Stimulated activated CD8-positive, alpha-beta memory T cell treated with anti-CD3 and anti-CD28 coated beads, Interleukin-15, amount 100 ng/mL, for 24 hours (primary cell): ENCODE measurements at places on chromosomes 2 and 18.

- DNase-seq: no peak
These were observed 14.5 kb upstream of the ASPRV1 start for GRCh38 chr2:69975853-69976462.

DNA sequence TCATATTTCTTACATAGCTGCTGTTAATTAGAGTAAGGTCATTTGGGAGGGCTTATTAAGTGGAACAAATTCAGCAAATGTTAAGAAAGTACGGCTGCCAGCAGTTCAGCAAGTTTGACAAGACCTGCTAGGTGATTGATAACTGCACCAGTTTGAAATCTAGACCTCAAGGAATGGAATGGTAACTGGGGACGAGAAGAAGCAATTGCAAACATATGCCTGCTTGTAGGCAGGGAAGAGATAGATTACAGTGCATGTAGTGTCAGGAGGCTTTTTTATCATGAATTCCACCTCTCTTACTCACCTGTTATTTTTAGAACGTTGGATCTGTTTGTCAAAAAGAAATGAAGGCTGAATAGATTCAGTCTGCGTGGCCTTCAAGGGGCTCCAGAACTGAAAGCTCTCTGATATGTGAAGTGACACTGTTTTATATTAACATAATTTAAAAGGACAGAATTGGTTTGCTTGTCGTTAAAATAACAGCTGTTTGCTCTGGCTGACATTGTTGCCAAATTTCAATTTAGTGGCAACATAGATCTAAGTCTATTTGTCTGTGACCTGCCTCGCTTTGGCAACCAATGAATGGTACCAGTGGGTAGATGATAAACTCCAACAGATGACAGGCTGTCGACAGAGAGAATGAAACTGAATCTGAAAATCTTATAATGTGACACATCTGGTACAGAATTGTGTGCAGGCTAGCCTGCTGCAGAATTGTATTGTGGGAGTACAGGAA, 199.3 kb downstream of the ZNF407 start:
- no peak for DNase-seq

DNA sequence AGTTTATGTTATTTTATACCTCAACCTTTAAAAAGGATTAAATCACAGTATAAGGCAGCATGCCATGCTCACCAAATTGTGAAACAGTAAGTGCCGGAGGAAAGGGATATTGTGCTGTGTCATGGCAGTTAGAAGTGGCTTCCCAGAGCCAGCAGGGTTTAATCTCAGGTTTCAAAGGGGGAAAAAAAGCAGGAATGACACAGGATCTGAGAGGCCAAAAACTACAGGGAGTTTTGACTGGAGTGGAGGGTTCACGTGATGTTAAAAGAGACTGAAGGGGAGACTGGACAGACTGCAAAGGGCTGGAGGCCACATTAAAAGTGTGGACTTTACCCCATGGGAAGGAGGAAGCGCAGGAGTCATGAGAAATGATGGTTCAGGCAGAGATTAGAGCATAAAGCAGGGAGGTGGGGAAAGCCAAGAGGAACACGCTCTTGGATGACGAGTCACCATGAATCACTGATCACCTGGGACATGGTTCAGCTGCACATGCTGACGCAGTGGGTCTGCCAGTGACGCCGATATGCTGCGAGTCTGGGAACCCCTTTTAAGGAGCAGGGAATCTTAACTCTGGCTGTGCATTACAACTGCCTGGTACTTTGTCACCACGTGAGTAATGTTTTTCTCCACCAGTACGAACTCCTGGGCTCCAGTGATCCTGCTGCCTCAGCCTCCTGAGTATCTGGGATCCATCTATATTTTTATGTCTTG, 6.1 kb downstream of the CHMP1B start:
- no peak for DNase-seq

DNA sequence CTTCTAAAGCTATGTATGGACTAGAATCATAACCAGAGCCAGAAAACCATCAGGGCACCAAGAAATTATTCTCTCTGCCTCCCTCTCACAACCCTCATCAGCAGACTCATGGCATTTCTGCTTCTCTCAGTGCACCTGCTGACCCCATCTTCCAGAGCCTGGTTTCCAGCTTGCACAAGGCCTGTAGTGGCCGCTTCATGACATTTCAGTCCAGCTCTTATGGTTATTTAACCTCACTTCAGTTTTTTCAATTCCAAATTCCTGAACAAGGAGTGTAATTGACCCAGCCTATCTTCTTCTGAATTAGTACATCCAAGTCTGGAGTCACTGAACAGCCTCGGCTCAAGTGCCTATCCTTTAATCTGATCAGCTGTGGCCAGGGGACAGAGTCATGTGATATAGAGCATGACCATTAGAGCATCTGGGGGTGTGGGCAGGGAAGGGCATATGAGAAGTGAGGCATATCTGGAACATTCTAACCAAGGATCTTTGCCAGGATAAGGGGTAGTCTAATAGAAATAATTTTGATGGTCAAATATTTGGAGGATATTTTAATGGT, 97.2 kb upstream of the TMEM17 start:
- no peak for DNase-seq

DNA sequence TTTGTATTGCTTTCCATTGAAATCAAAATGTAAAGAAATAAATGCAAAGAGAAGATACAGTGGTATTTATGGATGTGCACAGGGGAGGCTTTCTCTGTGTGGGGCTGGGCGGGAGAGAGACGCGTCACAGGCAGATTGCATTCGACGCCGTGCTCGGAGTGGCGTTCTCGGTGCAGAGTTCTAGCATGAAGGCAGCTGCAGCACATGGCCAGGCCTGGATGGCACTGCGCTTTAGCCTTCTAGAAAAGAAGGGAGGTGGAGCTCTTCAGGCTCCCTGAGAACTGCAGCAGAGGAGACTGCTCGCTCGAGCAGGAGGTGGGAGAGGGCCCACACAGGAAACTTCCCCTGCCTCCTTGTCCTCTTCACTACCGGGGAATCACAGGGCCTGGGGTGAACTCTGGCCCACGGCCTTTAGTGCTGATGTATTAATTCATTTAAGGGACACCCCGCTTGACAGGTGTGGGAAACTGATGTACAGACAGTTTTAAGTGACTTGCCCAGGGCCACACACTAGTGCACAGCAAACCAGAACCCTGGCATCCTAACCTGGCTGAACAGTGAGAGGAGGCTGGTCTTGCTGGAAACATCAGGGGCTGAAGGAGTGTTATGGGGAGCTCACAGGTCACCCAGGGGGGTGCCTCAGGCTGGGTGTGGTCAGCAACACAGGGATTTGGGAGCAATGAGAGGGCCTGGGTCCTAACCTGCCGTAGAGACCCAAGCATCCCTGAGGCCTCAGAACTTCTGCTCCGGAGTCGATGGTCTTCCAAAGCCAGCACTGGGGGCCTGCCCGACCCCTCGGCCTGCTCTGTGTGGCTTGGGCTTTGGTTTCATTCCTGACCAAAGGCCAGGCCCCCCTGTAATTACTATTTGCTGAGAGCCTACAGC, 199.9 kb downstream of the HDAC4 start:
- DNase-seq: no peak

GRCh38 chr2:88452980-88453582, 588 bp upstream of the FOXI3 start:
- DNase-seq: no peak

DNA sequence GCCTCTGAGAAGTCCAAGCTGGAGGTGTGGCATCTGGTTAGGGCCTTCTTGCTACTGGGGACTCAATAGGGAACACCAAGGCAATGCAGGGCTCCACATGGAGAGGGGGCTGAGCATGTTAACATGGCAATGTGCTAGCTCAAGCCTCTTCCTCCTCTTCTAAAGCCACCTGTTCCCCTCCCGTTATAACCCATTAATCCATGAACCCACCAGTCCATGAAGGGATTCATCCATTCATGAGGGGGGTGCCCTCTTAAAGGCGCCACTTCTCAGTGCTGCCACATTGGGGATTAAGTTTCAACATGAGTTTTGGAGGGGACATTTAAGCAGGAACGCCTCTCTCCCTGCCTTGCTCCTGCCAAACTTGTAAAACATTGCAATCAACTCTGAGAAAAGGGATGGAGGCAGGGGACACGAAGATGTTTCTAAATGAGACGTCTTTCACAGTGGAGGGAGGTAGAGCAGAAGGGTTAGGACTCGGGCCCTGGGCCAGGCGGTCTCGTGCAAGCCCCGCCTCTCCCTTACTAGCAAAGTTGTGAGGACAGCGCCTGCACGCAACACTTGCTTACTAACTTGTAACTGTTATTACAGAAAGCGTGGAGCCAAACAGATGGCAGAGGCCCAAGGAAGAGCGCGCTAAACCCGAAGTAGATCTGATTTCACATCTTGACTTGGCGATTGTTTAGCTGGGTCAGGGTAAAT, 118.2 kb upstream of the ZNF516 start:
- DNase-seq: no peak

DNA sequence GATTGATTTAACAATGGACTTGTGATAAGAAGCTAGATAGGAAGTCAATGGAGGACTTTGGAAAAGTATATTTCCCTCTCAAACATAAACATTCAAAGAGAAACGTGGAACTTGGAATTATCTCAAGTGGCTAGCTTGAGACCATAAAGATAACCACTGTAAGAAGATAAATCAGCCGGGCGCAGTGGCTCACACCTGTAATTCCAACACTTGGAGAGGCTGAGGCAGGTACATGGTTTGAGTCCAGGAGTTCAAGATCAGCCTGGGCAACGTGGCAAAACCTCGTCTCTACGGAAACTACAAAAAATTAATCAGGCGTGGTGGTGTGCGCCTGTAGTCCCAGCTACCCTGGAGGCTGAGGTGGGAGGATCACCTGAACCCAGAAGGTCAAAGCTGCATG, 405.9 kb upstream of the ACVR2A start:
- no peak for DNase-seq

DNA sequence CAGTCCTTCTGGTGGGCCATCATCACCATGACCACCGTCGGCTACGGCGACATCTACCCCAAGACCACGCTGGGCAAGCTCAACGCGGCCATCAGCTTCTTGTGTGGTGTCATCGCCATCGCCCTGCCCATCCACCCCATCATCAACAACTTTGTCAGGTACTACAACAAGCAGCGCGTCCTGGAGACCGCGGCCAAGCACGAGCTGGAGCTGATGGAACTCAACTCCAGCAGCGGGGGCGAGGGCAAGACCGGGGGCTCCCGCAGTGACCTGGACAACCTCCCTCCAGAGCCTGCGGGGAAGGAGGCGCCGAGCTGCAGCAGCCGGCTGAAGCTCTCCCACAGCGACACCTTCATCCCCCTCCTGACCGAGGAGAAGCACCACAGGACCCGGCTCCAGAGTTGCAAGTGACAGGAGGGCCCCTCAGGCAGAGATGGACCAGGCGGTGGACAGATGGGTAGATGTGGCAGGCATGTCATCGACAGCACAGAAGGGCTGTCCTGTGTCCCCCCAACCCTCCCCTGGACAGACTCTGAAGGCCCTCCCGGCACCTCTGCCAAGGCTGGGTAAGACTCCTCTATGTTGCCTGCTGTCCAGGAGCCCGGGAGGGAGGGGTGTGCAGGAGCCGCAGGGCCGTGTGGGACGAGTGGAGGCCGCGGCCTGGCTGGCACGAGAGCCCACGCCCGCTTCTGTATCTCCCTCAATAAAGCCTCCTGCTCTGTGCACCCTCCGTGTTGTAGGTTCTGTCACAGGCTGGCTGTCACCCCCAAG, 2.0 kb downstream of the KCNF1 start:
- no peak for DNase-seq

- peak; percentile 9 for DNase-seq
These were observed at the start of gene CREG2 for GRCh38 chr2:101387151-101387834. CREG2 (minus strand) TSS chr2:101387503; CDS start chr2:101387457, 46 bp downstream.

GRCh38 chr2:192571636-192572035, 376.9 kb upstream of the TMEFF2 start:
- DNase-seq: no peak

DNA sequence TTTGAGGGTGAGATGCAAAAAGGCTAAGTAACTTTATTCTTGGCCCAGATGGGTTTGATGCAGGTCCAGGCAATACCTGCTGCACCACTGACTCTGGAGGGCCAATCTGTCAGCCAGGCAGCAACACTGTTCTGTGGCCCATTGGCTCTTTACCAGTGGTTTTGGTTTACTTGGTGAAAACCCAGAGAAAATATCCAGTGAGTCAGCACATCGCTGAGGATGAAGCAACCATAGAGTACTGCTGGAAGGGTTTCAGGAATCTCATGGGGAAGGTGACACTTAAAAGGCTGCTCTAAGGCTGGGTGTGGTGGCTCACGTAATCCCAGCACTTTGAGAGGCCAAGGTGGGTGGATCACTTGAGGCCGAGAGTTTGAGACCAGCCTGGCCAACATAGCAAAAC, 192.5 kb upstream of the FAM98A start:
- no peak for DNase-seq

DNA sequence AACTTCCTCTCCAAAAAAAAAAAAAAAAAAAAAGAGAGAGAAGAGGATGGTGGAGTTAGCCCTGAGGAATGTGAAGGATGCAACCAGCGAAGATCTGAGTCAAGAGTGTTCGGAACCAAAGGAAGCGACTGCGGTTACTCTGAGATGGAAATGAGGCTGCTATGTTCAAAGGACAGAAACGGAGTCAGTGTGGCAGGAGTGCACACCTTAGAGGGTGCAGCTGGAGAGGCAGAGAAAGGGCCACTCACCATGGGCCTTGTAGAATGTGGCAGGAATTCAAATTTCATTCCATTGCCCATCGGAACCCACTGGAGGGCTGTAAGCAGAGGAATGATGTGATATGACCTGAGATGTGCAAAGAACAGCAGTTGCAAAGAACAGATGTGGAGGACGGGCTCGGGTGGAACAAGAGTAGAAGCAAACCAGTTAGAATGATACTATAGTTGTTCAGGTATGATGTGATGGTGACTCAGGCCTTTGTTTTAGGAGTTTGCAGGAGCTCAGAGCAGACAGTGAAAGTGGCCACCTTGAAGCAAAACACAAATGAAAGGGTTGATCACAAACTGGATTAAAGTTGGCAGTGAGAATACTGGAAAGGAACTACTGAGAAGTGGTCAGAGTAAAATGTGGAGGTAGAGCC, 22.6 kb downstream of the ITGA6 start:
- no peak for DNase-seq

GRCh38 chr2:175478096-175478768, 296.7 kb upstream of the ATP5MC3 start:
- no peak for DNase-seq

GRCh38 chr2:17166506-17166905, 351.7 kb downstream of the RAD51AP2 start:
- no peak for DNase-seq

DNA sequence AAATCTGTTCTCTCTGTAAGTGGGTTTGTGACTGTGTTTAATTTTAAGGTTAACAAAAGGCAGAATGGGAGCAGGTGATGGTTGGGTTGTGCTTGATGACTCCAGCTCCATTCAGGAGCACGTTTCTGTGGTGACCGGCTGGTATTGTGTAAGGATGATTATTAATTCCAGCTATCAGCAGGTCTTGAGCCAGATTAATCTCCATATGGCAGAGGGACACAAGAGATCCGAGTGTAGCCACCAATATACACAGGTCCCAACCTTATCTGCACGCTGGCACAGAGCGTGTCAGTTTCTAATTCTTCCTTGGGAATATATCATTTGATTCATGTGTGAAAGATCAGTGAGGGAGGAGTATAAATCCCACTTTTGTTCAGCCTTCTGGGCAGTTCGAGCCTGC, 199.0 kb upstream of the DCC start:
- no peak for DNase-seq

DNA sequence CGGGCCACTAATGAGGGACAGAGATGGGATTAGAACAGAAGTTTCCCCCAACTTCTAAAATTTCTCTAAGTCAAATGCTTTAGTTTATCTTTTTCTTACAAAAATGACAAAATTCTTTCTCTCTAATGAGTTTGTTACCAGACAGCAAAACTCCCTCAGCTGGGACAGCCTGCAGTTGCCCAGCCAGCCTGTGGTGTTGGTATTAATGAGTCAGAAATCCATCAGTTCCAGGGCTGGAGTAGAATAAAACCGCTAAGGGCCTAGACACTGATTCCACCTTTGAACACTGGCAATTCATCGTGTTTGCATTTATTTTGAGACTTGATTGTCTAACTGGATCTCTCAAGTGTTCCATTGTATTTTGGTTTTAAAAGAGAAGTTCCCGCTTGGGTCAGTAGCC, 38.3 kb upstream of the SMAD2 start:
- no peak for DNase-seq
